SHP77 treated with DMSO at 0.1 percent for 48 hours (cell line): ENCODE measurements at places on chromosomes 1 and 21.

GRCh38 chr21:32134441-32135130 is 144.3 kb downstream of the MIS18A start:
- no peak for DNase-seq

- DNase-seq, result no peak
Observed at GRCh38 chr1:36162680-36163239, 6.8 kb downstream of the MAP7D1 start.

DNA sequence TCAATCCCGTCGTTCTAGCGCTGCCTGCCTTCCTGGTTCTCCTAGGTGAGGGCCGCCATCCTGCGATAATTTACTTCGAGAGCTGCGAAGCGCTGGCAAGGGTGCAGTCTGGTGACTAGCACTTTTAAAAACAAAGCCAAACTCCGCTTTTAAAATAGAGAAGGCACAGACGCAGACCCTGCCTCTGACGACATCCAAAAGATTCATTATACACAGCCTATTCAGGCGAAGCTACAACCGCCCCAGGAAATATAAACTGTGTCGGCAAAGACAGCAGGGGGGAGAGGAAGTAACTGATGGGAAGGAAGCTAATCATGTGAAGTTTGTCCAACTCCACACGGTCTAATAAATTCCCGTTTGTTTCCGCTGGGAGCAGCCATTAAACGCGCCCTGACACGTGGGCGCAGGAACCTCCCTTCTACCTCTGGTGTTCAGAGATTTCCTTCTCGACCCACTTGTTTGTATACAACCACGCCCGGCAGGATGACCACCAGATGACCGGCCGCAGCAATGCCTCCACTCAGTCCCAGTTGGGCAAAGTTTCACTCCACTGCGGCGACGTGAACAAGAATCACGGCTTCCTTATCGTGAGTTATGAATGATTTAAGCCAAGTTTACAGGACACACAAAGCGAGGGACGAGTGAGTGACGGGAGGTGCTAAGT is 1.3 kb downstream of the GNG12 start:
- DNase-seq, result no peak

- no peak for DNase-seq
Observed at GRCh38 chr1:33346927-33347649, 26.2 kb upstream of the A3GALT2 start.

GRCh38 chr1:89890085-89890752 is 69.4 kb downstream of the LRRC8D start:
- DNase-seq, result no peak

DNA sequence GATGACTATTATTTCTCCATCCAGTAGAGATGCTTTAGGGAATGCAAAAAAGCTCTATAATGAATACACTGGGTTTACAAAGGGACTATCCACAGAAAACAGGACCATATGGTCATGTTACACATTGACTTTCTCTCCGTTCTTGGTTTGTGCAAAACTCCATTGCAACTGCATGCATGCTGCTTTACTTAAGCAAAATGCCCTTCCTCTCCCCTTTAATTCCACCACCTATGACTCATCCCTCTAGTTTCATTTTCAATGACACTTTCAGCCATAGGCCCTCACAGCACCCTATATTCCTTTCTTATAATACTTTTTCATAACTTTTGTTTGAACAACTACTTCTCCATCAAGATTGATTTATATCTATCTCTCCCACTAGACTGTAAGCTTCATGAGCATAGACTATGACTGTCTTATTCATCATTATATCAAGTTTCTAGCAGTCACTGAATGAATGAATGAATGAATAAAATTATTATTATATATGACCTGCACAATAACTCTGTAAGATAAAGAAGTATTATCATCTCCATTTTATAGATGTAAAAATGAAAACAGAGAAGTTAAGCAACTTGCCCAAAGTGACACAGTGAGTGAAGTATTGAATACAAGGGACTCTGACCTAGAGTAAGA is 248.9 kb downstream of the PLPP3 start:
- no peak for DNase-seq

- DNase-seq, result no peak
Observed at GRCh38 chr1:220552672-220553260, 24.8 kb downstream of the MARK1 start.

DNA sequence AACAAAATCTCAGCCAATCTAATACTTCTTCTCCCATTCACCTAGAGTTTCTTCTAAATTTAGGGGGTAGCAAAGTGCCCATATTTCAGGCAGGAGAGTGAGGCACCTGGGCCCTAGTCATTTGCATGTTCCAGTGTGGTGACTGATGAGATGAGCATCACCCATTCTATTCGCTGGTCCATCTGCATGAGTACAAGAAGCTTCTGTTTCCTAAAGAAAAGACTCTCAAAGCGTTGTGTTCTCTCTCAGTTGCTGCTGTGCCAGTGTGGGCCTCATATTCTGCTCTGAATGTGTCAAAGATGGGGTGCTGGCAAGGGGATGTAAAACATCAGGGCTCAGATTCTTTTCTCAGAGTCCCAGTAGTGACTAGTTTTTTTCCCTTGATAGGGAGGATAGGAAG is 16.1 kb upstream of the DPYD start:
- no peak for DNase-seq

DNA sequence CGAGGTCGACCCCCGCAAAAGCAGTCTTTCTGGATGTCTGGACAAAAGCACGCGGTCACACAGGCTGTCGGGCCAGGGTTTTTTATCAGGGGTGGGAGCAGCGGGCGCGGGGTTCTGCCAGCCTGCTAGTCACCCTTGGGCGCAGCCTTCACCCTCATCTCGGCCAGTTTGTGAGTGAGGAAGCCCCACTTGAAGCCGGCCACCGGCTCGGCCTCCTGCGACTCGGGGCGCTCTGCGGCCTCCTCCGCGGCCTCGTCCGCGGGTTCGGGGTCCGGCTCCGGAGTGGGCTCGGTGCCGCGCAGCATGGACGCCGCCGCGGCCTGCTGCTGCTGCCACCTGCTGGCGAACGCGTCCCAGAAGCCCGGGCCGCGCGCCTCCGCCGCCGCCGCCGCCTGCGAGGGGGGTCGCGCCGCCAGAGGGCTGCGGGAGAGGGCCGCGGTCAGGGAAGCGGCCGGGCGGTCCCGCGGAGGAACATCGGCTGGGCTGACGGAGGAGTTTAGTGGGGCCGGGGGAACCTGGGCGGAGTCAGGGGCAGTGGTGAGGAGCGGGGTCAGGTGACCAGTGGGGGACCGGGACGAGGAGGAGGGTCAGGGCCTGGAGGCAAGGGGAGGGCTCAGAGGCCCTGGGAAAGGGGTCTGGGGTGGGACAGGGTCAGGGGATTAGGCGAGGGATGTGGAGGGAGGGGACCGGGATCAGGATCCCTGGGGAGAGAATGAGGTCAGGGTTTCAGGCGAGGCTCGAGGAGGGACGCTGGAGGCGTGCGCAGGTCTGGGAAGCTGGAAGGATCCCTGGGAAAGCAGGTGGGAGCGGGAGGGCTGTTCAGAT is 4.5 kb downstream of the C1orf232 start:
- DNase-seq, result no peak

- no peak for DNase-seq
Observed at GRCh38 chr1:152824964-152825363, 2.3 kb upstream of the LCE1A start.

GRCh38 chr1:36764798-36765197 is 269.5 kb downstream of the GRIK3 start:
- DNase-seq, result no peak

DNA sequence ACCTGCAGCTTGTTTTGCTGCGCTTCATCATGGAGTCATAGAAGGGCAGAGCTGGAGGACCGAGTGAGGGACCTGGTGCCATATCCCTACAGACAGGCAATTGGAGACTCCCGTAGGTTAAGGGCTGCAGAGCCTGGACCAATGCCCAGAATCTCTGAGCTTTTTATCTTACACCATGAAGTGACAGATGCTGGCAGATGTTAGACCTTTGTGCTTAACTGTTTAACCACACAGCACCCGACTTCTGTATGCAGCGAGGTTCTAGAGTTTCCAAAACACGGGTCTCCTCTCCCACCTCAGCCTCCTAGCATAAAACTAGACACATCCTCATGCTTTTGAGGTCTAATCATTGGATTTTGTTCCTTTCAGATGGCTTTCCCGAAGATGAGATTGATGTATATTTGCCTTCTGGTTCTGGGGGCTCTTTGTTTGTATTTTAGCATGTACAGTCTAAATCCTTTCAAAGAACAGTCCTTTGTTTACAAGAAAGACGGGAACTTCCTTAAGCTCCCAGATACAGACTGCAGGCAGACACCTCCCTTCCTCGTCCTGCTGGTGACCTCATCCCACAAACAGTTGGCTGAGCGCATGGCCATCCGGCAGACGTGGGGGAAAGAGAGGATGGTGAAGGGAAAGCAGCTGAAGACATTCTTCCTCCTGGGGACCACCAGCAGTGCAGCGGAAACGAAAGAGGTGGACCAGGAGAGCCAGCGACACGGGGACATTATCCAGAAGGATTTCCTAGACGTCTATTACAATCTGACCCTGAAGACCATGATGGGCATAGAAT is 47.6 kb downstream of the B3GALT5 start:
- DNase-seq, result peak; percentile 21

DNA sequence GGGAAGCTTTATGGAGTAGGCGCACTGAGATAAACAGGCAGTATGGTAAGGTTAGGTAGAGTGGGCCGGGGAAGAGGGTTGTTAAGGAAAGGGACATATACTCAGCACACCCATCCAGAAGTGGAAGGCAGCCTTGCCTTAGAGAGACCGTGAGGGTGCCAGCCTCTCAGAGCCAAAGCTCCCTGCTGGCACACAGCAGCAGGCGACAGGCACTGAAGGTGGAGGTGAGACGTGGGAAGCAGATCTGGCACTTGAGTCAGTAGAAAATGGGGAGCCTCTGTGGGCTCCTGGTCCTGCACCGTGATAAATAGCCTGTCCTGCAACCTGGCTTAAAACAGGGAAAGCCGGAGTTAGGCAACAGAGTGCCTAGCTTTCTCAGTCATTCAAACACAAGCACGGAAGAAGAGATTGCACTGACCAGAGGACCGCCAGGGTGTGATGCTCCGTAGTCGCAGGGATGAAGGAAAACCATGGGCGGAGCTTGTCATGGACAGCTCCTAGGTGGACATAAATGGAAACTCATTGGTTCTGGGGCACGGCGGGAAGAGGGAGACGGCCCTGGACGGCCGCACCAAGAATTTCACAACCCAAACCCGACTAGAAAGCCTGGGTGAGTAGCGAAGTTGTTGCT is 15.5 kb downstream of the KCNK1 start:
- no peak for DNase-seq
